Brain pericyte (primary cell): ENCODE measurements at places on chromosomes 11 and 22.

GRCh38 chr22:46180370-46181137, 30.2 kb downstream of the PPARA start:
- DNase-seq, result no peak

- DNase-seq, result no peak
These were observed 22.0 kb upstream of the CABP2 start for GRCh38 chr11:67545280-67545679.

DNA sequence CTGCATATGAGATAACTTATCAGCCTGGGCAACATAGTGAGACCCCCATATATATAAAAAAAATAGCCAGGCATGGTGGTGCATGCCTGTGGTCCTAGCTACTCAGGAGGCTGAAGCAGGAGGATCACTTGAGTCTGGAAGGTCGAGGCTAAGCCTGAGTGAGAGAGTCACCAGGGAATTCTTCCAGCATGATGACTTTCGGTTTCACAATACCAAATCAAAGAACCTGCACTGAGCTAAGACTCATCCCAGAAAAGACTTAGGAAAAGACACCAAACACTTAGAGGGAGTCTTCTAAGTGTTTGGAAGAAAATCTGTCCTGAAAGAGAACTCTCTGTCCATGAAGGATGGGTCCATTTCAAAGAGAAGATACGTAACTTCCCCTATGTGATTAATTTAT, 12.7 kb downstream of the STK33 start:
- no peak for DNase-seq

GRCh38 chr11:36239636-36240035, 49.6 kb downstream of the COMMD9 start:
- DNase-seq, result no peak

DNA sequence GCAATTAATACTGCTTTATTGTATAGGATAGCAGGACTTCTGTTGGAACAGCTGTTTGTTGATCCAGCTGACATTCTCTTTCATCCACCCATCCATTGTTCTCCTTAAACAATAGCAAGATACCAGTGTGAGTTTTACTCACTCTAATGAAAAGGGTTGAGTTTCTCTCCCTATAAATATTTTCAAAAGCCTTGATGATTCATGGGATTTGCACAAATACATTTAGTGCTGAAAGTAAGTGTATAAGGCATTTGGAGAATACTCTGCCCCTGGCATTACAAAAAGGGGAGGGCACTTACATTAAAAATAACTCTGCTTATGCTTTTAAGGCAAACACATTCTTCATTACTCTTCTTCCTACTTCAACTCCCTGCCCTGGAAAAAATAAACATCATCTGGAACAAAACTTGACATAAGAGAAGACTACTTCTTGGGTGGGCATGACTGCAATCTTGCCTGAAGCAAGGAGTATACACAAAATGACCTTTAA, 634.9 kb downstream of the METTL15 start:
- DNase-seq, result no peak

GRCh38 chr11:118524757-118525470, 2.4 kb upstream of the TTC36 start:
- no peak for DNase-seq

DNA sequence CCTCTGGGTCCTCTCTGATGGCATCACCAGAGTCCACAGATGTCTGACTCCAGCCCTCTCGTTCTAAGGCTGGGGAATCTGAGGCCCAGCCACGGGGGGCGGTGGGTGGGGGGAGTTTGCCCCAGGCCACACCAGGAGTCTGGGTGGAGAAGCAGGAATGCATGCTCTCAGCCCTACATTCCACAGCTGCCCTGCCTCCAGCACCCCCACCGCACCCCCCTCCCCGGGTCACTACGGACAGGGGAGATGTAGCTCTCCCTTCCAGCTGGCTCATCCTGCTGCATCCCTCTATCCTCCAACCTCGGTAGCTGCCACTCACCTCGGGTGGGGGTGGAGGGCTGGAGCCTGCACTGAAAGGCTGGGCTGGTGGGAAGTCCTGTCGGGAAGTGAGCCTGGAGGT, 2.3 kb upstream of the PVALB start:
- DNase-seq, result no peak

DNA sequence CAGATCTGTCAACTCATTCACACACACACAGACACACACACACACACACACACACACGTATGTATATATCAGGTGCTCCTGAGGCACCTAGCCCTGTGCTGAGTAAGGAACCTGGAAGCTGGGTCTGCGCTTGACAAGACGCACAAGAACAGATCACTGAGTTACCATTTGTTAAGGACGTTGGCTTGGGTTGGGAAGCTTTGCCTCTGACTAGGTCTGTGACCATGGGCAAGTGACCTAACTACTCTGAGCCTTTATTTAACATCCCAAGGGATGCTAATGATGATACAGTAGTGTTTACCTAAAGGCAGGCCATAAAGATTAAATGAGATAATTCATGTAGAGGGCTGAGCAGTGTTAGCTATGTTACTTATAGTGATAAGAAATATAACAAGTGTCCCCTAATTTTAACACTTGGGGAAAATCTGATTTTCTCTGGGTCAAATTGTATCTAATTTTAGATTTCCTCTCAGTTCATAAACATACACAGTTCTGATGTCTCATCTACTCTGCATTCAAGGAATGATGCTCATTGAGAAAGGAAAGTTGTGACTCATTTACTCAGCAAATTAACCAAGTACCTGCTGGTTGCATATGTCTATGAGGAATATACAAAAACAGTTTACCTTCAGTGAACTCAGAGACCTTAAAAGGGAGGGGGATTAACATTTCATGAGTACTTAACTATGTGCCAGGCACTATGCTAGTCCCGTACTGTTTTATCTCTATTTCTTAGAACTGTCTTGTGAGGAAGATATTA, 13.6 kb downstream of the RNF185 start:
- DNase-seq, result no peak

GRCh38 chr11:115961159-115962003, 457.2 kb upstream of the CADM1 start:
- DNase-seq, result no peak
